Activated naive CD4-positive, alpha-beta T cell treated with Interleukin-2 at 50 U/mL for 16 hours (primary cell): ENCODE measurements at places on chromosomes 16 and 17.

DNA sequence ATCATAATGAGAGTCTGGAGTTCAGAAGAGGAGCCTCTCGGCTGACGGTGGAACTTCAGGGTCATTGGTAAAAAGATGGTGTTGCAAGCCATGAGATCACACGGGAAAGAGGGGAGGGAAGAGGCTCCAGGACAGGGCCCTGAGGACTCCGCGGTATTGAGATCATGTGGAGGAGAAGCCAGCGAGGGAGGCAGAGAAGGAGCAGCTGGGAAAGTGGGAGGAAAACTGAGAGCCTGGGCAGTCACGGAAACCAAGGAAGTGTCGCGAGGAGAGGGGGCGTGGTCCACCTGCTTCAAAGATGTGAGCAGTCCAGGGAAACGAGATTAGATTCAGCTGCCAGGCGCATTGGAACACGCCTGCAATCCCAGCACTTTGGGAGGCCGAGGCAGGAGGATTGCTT, 27.7 kb upstream of the SBK1 start:
- no peak for DNase-seq

DNA sequence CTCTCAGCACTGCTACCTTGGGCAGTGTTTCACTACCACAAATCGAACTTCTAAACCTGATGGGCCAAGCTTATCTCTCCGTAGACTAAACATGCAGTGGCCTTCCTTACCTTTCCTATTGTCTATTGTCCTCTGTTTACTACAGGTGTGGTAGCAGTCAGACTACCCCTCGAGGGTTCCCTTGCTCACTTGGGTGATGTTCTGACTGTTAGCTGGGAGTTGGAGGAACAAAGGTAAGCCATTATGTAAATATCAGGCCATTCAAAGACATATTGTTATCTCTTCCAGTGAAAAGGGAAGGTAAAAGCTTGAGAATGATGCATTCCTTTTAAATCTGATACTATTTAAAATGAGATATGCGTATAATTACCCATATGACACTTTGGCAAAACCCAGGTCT, 828.3 kb upstream of the EEF2KMT start:
- no peak for DNase-seq

DNA sequence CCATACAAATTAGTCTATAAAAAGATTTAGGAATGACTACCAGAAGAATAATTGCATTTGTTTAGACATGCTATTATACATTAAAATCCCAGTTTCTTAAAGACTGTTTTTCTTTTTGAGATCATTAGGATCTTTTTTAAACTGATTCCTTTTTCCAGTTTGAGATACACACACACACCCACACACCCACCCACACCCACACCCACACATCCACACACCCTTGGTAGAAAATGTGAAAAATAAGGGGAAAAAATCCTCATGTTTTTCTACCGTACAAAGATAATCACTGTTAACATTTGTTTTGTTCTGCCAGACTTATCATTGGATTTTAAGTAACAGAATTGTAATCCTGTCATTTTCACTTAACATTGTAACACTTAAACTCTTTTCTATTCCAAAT, 27.1 kb upstream of the ABCC11 start:
- no peak for DNase-seq

DNA sequence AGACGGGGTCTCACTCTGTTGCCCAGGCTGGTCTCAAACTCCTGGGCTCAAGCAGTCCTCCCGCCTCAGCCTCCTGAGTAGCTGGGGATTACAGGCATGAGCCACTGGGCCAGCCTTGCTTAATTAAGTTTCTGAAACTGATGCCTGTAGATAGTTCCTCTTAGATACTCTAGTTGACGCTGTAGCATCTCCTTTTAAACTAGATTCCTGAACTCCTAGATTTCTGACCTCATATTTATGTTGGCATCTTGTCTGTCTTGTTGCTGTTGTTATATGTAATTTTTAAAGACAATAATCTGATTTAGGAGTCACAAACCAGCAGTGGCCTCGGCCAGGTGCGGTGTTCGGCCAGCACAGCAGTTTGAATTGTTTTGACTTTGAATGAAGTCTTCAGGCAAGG, 37.5 kb downstream of the DHRS7B start:
- no peak for DNase-seq
